A172 (cell line): ENCODE measurements at places on chromosomes 6 and 20. TPM values are rescaled to one million over a fixed set of nuclear protein-coding genes. Genes with fewer than 3 reads are reported as not detected.

GRCh38 chr20:34654207-34654744 lies 22.6 kb downstream of the PIGU start:
- no peak for DNase-seq

DEF6 gene
- total RNA-seq = not detected in 2 replicates

RUNX2 gene
- total RNA-seq = 1.1 and 4.3 TPM in 2 replicates

TREM1 gene
- total RNA-seq = not detected in 2 replicates

GRCh38 chr20:8798505-8798904 lies 270.4 kb upstream of the PLCB4 start:
- DNase-seq = no peak

GRCh38 chr6:90809035-90809434 lies 222.2 kb upstream of the MAP3K7 start:
- DNase-seq = no peak

DNA sequence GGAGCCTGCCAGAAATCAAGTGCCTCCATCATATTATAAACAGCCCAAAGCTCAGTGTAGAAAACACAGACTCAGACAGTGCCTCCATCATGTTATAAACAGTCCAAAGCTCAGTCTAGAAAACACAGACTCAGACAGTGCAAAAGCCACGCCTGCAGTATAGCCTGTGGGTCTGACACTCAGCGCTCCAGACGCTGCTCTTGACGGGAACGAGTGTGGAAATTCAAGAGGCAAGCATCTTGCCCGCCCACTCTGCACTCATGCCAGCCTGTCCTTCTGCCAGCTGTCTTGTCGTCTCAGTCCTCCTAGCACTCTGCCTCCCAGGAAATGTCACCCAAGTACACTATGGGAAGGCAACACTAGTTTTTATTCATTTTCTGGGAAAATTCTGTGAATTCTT lies 274.2 kb upstream of the CDH4 start:
- no peak for DNase-seq

DNA sequence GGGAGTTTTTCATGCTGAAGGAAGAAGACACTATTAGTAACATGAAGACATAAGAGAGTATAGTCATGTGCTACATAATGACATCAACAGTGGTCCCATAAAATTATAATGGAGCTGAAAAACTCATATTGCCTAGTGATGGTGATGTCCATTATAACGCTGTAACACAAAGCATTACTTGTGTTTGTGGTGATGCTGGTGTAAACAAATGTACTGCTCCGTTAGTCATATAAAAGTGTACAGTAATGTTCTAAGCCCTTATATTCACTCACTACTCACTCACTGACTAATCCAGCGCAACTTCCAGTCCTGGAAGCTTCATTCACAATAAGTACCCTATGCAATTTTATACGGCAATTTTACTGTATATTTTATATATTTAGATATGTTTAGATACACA lies 26.8 kb upstream of the ASF1A start:
- no peak for DNase-seq

DNA sequence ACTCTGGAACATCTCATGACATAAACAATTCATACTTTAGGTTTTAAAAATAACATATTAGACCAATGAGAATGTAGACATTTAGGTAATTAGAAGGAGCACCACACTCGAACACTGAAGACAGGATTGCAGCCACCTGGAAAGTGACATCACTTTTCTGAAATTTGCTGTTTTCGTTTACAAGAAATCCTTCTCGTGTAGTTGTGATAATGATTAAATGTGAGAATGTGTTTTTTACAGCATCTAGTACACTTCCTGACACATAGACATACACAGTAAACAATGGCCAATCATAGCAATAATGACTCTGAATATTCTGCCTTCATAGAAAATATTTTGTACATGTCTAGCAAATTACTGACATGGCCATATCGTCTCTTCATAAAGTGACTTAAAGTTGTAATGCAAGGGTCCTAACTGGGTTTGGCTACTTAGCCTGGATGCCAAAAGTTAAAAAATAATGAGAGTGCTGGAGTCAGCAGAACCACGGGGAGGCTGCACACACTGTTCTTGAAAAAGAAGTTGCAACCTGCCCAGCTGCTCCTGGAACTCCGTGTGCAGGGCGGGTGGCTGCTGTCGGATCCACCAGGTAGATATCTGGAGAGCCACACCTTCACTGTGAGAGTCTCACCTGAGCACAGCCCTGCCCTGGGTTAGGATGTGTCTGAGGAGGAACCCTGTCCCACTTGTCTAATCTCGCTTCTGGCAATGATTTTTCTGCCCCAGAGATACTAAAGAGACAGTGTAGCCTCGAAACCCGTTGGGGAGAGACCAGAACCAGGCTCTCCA lies 212.9 kb downstream of the QKI start:
- DNase-seq = no peak

GRCh38 chr6:14339711-14340584 lies 222.4 kb downstream of the CD83 start:
- no peak for DNase-seq

- DNase-seq = peak; percentile 72
These were observed 67.3 kb downstream of the SLC22A23 start for GRCh38 chr6:3389390-3390167.

LTB gene
- total RNA-seq = not detected in 2 replicates

GRCh38 chr20:49288784-49289696 lies 11.2 kb upstream of the ZNFX1 start:
- no peak for DNase-seq

TTBK1 gene
- total RNA-seq = not detected in 2 replicates

B3GAT2 gene
- total RNA-seq = not detected in 2 replicates

DNA sequence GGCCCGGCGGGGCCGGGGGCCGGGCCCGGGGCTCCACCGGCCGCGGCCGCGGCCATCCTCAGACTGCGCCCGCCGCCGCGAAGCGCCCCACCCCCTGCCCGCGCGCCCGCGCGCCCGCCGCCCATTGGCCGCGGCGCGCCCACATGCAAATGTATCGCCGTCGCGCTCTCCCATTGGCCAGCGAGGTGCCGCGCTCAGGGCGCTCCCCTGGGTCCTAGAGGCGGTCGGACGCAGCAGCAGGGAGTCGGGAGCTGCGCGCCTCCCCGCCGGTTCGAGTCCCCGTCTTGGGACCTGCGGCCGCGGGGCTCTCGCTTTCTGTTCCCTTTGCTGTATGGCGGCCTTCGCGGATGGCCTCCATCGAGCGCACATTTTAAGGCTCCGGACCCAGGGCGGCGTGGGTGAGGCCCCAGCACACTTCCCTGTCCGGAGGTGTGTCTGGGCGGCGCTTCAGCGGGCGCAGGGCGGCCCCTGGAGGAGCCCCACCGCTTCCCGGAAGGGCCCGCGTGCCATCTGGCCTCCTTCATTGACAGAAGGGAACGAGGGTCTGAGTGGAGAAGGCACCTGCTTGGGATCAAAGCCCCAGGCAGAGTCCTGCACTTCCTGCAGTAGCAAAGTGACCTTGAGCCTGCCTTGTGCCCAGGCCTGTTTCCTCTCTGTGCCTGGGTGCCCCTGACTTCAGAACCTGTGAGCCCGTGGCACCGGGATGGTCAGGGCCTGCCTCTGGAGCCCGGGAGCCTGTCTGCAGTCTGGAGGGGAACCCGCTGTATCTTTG lies at the start of gene CABLES2:
TSS of gene CABLES2 (minus strand) at position 65 of the 772 bp plus-strand sequence. CDS start at position 56, 9 bp downstream.
- peak; percentile 81 for DNase-seq

OTOR gene
- not detected in 2 replicates for total RNA-seq

GRCh38 chr20:11972478-11972877 lies 54.8 kb downstream of the BTBD3 start:
- DNase-seq = no peak

- no peak for DNase-seq
These were observed 62.4 kb upstream of the QKI start for GRCh38 chr6:163352011-163352685.

DNA sequence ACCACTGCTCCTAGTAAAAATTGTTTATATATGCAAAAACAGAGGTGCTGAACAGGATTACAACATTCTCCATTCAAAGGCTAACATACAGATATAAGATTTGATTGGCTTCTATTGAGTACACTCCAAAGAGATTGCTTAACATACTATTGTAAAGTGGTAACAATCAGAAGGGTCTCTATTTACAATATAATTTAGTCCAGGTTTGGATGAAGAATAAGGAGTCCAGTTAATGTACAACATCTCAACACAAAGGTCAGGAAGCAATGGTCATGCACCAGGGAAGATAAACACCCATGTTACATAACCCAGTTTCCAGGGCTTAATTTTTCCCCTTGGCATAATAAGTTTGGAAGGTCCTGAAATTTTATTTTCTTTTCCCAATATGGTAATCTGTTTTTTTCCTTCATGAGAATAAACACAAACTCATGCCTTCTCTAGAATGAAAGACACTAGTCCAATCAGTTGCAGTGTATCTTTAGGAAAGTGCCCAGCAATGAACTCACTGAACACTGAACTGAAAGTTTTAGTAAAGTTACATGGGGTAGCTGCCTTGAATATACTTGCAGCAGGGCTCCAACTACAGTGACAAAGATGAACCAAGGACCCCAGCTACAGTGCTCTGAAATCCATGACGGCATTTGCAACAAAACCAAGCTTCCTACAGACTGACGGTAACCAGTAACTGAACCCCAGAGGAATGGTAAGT lies 255.3 kb upstream of the GJE1 start:
- DNase-seq = no peak

DNA sequence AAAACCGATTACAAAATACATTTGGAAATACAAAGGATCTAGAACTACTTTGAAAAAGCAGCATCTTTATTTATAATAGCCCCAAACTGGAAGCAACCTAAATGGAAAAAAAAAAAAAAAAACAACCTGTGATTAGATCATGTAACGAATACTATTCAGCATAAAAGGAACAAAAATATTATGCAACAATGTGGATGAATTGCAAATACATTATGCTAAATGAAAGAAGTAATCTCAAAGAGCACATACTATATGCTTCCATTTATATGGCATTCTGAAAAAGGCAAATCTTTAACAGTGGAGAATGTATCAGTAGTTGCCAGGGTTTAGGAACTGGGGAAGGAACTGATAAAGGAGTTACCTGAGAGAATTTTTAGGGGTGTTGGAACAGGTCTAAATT lies 28.9 kb downstream of the IRAK1BP1 start:
- DNase-seq = no peak

NCOA5 gene
- 31.2 and 40.3 TPM in 2 replicates for total RNA-seq

GRCh38 chr6:110944681-110945151 lies 13.8 kb upstream of the GTF3C6 start:
- peak; percentile 93 for DNase-seq

DNA sequence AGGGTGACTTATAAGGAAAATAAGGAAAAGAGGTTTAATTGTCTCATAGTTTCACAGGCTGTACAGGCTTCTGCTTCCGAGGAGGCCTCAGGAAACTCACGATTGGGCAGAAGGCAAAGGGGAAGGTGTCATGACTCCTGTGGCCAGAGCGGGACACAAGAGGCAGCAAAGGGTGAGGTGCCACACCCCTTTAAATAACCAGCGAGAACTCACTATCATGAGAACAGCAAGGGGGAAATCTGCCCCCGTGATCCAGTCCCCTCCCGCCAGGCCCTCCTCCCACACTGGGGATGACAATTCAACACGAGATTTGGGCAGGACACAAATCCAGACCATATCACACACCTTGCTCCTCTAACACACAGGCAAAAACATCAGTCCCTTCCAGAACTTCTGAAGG lies 254.0 kb downstream of the DLL1 start:
- DNase-seq = no peak

- DNase-seq = no peak
These were observed 366.6 kb downstream of the PREX1 start for GRCh38 chr20:48461091-48461734.

DNA sequence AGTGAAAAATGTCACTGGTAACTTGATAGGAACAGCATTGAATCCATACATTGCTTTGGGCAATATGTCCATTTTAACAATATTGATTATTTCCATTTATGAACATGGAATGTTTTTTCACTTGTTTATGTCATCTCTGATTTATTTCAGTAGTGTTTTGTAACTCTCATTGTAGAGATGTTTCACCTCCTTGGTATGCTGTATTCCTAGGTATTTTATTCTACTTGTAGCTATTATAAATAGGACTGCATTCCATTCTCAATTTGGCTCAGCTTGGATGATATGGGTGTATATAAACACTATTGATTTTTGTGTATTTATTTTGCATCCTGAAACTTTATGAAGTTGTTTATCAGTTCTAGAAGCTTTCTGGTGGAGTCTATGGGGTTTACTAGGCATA lies 730.3 kb downstream of the DOK5 start:
- no peak for DNase-seq

GRCh38 chr6:41815587-41815986 lies 28.1 kb downstream of the TOMM6 start:
- DNase-seq = no peak

DNA sequence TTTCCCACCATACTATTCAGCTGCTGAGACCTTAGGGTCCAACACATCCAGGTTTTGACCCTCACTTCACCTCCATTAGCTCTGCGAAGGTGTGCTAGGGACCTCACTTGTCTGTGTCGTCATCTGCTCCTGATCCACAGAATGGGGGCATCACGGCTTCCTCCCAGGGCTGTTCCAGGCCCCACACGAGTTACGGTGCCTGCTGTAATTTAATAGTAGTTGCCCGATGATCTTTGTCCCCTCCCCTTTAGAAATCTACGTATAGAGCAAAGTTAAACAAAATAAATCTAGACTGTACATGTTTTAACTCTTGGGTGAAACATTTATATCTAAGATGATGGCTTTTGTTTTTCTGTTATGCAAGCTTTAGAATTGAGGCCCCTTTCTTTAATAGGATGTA lies 49.1 kb upstream of the NAA20 start:
- DNase-seq = no peak

- no peak for DNase-seq
These were observed 29.8 kb downstream of the NEDD9 start for GRCh38 chr6:11202513-11203305.

DNA sequence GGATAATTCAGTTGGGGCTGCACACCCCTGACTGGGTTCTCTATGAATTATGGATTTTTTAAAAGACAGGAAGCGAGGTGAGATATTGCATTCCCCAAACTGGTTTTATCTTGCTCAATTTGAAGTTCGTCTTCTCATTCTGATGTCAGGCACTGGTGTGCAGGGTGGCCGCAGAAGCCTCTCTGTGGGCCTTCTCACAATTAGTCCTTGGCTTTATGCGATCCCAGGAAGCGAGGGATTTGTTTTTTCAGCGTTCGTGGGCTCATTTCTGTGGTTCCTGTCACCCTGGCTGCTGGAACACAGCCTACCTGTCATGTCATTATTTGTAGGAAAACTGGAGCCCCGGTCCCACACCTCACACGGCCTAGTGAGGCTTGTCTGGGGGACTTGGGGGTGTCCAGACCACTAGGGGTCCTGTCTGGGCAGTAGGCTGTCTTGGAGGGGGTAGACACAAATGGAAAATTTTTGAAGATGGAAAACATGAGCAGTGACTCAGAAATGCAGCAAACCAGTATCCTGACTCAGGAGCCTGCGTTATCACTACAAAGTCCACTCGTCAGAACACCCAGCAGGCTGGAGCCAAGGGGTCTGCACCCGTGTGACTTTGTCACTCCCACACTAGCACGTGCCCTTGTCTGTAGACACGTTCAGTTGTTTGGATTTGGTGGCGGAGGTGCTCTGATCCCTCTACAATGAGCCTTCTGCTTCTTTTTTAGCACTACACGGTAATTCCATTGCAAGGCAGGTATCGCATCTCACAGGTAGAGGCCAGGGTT lies 42.2 kb downstream of the GNAS-AS1 start:
- DNase-seq = peak; percentile 60

PRL gene
- 0.07 TPM in 1 of 2 replicates, not detected in the other for total RNA-seq

OR2H2 gene
- total RNA-seq = not detected in 2 replicates

GRCh38 chr20:38001981-38002380 lies 31.3 kb downstream of the TTI1 start:
- no peak for DNase-seq

CD40 gene
- total RNA-seq = not detected in 2 replicates

GRCh38 chr20:34082232-34082887 lies 29.7 kb downstream of the EIF2S2 start:
- DNase-seq = no peak

- no peak for DNase-seq
These were observed 358.4 kb upstream of the RGS17 start for GRCh38 chr6:153489479-153489878.

SIRPB1 gene
- 0.55 and 0.74 TPM in 2 replicates for total RNA-seq

HSF2 gene
- total RNA-seq = 43.2 and 51.4 TPM in 2 replicates
